ENCODE measurements at places on chromosomes 2 and 18.
A peak's percentile ranks its signal among the peaks of the same experiment; 100 is the strongest.

GRCh38 chr2:96693286-96694200 lies 46.3 kb downstream of the LMAN2L start:
- peak; percentile 31 for DNase-seq

- DNase-seq: peak; percentile 16
Measured at GRCh38 chr18:70671889-70672565, 383.2 kb downstream of the SOCS6 start.

DNA sequence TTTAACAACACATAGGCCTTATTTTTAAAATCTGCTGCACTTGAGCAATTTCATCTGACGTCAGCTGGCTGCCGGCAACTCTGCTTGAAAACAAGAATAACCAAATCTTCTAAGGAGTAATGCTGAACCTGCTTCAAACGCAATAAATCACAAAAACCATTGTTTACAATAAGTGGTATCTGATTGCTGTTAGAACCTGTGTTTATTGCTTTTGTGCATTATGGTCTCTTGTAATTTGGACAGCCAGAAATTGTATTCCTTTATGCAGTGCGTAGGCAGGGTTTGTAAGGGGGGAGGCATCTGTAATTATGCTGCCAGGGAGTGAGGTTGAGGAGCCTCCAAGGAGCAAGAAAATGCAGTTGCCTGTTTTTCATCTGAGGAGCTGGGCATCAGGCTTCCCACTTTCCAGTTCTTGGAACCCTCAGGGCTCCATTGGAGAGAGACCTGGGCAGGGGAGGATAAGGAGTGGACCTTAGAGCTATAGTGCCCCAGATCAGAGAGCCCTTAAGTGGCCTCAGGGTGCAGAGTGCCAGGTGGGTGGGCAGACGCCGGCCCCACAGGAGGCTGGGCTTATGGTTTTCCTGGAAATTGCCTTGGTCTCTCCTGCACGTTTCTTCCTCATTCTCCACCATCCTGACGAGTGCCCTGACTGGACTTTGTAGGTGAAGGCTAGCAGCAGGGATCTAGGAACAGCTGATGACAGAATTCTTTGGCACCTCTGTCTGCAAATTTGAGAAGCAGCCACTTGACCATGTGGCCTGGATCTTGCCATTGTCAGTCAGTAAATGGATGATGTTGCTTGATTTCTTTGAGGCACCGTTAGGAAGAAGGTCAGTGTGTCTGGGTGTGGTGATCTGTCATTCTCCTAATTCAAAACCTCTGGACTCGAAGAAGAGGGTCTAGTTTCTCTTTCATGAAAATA lies 129.2 kb downstream of the KLHL29 start:
- no peak for DNase-seq

DNA sequence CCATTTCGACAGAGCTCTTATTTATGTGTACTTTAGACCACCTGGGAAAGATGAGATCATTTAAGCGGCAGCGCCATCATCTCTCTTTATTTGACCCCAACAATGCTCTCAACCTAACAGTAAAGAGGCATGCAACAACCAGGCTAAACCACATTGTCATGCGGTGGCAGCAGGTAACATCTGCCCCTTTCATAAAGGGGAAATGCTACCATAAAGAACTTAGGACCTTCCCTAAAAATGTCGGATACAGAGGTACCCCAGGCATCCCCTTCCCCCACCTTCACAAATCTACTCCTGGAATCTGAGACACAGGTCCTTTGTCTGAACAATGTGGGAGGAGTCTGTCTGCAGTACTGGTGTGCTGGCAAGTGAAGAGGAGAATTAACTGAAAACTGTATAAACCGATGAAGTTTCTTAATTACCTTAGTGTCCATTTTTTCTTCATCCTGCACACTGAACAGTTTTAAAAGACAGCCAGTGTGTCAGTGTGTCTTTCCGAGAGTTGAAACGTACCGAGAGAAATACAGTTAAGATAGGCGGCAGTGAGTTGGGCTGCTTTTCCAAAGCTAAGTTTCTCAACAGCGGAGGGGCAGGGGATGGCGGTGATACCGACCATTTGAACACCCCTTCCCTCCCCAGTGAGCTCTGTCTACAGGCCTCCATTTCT lies 1.9 kb downstream of the MEX3C start:
- peak; percentile 73 for DNase-seq

DNA sequence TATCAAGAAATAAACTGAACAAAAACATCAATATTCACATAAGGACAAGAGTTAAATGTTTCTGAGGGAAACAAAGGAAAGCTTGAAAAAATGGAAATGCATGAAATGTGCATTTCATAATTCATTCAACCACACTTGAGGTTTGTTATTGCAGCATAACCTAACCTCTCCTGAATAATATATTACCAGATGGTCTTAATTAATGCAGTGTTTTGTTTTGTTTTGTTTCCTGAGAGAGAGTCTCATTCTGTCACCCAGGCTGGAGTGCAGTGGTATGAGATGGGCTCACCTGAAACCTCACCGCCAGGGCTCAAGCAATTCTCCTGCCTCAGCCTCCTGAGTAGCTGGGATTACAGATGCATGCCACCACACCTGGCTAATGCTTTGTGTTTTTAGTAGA lies 139.9 kb upstream of the PIEZO2 start:
- DNase-seq: no peak

DNA sequence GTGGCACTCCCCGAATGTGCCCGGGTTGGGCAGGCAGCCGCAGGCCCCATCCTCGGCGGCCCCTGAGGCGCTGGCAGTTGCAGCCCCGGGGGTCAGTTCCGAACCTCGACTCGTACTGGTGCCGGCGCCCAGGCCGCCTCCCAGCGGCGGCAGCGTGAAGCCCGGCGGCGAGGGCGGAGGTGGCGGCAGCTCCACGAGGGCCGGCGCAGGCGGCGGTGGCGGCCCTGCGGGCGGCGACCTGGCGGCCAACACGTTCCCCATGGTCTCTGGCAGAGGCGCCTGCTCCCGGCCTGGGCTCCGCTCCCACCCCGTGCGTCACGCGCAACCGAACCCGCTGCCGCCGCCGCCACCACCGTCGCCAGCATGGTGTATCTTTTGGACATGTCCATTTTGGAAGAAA lies 196.3 kb downstream of the CCDC74A start:
- no peak for DNase-seq

GRCh38 chr2:73972846-73973245 lies 11.9 kb upstream of the TET3 start:
- DNase-seq: no peak

- DNase-seq: no peak
Measured at GRCh38 chr2:215367662-215368492, 56.0 kb downstream of the ATIC start.

DNA sequence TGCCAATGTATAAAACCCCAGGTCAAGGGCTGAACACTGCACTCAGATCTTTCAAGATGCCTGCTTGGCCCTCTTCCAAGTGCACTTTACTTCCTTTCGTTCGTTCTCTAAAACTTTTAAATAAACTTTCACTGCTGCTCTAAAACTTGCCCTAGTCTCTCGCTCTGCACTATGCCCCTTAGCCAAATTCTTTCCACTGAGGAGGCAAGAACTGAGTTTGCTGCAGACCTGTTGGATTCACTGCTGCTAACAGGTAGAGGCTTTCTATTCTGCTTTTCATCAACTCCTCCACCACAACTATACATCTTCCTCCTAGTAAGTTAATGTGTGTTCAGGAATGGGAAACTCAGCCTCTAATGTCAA lies 467.9 kb downstream of the MBD2 start:
- DNase-seq: no peak

DNA sequence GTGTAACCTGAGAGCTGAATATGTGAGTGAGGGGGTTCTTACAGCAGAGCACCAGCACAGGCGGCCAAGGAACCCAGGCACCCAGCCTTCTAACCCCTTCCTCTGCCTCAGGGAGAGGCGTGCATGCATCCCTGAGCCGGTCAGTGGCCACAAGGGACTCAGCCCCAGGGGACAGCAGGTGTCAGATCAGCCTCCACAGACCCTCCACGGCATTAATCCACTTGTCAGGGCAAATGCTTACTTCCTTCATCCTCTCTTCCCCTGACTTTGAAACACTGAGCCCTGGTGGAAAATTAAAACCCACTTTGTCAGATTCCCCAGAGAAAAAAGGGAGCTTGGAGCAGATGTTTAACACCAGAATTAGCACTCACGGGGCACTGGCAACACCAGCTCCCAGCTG lies 60.5 kb upstream of the SMAD2 start:
- DNase-seq: peak; percentile 51

- DNase-seq: no peak
Measured at GRCh38 chr2:24828238-24828996, 35.2 kb downstream of the CENPO start.

DNA sequence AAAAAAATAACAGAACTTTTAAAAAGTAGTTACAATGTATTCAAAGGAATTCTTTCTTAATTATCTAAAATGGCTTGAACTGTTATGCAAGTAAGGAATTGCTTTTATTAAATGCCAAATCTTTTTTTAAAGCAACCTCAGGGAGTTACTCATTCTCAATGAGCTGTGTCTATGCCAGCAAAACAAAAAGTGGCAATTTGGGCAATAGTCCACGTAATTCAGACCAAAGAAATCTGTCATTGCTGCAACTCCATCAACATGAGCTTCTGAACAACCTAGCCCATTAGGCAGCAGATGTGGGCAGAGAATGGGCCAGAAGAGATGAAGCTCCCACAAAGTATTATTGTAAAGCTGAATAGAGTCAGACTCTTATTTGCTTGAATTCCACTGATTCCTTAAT lies 118.4 kb downstream of the ALK start:
- no peak for DNase-seq

DNA sequence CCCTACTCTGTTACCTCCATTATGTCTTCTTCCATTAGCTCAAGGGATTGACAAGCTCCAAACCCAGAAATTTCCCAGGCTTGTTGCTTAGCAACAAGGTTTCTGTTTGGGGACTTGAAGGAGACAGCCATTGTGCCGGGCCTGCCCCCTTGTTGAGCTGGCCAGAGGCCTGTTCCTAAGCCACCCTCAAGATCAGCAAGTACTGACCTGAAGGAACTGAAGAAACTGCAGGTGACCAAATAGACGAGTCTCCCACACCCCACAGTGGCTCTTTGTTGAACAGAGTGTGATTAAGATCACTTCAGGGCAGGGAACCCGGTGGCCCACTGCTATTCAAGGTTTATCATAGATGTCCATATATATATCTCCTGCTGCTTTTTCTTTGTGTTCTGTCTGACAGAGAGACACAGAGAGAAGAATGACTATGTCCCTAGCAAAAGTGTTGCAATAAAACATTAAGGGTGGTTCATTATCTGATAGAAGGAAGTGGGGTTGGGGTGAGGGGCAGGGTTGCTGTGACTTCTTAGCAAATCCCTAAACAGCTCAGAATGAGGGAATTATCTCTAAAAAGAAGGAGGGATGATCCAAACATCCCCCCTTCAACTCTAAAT lies 69.2 kb downstream of the RNF144A start:
- no peak for DNase-seq

GRCh38 chr2:200809506-200810251 lies 2.0 kb upstream of the BZW1 start:
- no peak for DNase-seq

DNA sequence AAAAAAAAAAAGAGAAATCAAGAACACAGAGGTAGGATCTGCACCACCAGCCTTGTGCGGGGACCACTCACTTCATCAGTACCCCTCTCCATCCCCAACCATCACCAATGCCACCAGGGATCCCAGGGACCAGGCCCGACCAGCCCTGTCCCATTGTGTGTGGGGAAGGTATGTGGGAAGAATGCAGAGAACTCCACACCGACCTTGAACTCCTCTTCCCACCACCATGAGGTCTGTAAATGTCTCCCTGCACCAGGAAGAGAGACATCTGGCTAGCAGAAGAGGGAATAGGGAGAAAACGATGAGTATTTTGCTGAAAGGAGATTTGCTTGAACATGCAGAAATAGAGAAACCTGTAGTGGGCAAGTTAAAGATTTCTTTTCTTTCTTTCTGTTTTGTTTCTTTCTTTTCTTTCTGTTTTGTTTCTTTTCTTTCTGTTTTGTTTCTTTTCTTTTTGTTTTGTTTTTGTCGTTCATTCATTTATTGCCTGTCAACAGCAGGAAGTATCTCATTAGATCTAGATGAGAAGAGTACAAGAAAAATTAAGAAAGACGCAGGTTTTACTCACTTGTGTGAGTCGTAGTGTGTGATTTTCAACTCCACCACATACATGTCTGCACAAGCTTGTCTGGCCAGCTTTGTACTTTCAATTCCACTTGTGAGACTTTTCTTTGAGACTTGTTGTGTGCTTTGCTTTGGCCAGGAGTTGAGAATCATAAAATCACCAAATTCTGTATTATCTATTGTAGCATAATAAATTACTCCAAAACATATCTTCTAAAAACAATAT lies 179.8 kb upstream of the HAAO start:
- no peak for DNase-seq

GRCh38 chr18:13614641-13615288 lies 111.6 kb downstream of the FAM210A start:
- no peak for DNase-seq

DNA sequence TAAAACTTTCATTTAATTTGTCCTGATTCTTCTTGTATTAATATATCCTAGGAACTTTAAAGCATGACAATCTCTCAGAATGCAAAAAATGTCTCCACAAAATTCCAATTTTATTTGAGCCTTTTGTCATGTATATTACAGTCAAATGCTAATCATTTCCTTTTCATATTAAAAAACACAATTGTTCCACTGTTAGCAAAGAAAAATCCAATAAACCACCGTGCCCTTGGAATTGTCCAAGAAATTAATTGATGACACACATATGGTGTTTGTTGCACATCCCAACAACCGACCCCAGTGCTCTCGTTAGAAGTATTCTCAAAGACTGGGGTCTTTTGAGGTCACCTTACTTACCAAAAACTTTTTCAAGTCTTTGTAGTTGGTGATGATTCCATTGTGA lies 28.1 kb downstream of the GFPT1 start:
- DNase-seq: no peak

GRCh38 chr2:237181844-237182243 lies 96.2 kb downstream of the COPS8 start:
- no peak for DNase-seq

- DNase-seq: no peak
Measured at GRCh38 chr2:127783101-127783500, 27.9 kb downstream of the WDR33 start.

DNA sequence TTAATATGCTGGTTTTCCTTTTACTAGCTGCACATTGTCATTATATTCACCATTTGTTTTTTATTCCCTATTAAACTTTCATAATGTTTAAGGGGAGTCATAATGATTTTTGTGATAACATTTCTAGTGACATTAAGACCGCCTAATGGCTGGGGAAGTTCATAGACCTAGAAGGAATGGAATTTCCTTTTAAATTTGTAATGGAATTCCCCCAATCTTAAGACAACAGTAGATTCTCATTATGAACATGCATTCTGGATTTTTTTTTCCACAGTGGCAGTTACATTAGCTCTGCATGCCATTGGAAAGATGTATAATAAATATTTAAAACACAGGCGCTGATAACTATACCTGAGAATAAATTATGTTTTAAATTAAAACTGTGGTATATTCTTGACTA lies 8.4 kb downstream of the YPEL5 start:
- no peak for DNase-seq

Measured in NCI-H2171 (cell line).